ENCODE measurements at places on chromosomes 2 and 18.

DNA sequence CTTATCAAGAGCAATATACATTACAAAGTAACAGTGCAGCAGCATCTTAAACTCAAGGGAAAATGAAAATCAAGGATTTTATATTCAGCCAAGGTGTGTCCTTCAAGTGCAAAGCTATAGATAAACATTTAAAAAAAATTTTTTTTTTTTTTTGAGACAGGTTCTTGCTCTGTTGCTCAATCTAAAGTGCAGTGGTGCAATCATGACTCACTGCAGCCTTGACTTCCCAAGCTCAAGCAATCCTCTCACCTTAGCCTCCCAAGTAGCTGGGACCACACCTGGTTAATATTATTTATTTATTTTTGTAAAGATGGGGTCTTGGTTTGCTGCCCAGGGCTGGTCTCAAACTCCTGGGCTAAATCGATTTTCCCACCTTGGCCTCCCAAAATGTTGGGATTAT, 9.0 kb downstream of the CDKL4 start:
- no peak for DNase-seq

GRCh38 chr18:46247942-46248341, 143.8 kb downstream of the HAUS1 start:
- DNase-seq: no peak

DNA sequence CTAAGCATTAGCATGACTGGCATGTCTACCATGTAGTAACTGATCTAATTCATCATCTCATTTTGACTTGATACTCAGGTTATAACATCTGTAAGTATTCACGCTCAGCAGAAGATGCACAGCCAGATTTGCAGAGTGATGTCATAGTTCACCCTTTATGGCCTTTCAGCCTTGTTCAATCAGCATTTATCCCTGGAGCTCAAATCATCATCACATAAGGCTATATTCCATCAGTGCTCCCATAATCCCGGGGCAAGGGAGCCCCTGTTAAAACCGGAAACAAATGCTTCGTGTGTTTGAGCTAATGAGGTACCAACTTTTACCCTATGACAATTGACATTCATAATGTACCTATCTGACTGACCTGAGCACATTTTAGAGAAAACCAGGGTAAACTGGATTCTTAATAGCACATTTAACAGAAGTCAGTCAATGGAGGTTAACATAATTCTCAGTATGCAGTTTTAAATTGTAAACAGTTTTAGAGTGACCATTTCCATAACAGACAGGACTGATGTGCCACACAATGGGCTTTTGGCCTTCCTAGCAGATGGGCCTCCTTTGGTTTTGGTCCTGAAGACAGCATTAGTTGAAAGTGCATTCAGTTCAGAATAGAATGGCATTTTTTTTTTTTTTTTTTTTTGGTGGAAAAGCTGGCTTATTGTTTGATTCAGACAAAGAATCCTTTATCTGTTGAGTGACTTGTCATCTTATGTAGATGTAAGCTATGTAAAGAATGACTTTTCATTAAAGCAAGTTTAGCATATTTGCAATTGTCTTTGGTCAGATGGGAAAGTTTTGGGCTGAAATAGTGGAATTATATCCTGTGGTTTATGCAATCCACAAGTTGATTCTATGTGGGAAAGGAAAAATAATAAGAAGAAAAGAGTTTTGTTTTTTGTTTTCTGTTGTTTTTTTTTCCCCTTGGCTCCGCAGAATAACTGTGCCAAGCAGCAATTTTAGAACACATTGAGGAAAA, 866.0 kb upstream of the ACVR2A start:
- no peak for DNase-seq

DNA sequence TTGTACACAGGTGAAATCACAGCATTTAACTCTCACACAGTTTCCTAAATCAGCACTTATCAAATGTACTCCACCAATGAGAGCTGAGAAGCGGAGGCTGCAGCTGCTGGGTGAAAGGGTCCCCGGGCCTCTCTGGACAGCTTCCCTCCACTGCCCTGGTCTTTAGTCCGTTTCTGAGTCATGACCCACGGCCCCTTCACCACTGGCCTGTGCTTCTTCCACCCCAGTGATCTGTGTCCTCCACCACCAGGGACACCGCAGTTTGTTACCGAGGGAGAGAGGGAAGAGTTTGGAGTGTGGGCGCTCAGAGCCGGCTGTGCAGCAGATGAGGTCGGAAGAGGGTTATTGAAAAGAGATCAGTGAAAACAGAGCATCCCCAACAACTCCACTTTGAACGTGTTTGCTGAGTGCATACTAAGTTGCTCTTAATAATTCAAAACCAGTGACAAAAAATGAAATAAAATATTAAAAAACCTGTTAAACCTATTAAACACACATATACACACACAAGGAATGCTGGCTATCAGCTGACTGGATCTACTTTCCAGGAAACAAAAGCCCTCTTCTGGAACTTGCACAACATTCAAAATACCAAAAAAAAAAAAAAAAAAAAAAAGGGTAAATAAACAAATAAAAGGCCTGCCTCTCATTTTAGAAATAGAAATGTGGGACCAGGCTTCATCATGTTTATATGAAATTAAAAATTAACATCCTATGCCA, 54.1 kb downstream of the PXDN start:
- peak; percentile 17 for DNase-seq

DNA sequence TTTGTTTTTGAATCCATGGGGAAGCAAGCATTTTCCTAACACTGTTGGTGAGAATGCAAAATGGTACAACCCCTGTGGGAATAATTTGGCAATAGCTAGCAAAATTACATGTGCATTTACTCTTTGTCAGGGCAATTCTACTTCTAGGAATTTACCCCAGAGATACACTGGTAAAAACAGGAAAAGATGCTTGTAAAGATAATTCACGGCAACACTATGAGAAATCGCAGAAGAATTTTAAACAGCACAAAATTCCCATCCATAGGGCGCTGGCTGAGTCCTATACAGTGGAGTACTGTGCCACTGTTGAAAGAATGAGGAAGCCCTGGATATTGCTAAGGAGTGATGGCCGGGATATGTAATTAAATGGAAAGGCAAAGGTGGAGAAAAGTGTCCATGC, 75.8 kb downstream of the DGKD start:
- DNase-seq: peak; percentile 95

- peak; percentile 51 for DNase-seq
These were observed 162.2 kb downstream of the PXDN start for GRCh38 chr2:1581965-1582625.
